ENCODE measurements at places on chromosomes 3 and 15.

DNA sequence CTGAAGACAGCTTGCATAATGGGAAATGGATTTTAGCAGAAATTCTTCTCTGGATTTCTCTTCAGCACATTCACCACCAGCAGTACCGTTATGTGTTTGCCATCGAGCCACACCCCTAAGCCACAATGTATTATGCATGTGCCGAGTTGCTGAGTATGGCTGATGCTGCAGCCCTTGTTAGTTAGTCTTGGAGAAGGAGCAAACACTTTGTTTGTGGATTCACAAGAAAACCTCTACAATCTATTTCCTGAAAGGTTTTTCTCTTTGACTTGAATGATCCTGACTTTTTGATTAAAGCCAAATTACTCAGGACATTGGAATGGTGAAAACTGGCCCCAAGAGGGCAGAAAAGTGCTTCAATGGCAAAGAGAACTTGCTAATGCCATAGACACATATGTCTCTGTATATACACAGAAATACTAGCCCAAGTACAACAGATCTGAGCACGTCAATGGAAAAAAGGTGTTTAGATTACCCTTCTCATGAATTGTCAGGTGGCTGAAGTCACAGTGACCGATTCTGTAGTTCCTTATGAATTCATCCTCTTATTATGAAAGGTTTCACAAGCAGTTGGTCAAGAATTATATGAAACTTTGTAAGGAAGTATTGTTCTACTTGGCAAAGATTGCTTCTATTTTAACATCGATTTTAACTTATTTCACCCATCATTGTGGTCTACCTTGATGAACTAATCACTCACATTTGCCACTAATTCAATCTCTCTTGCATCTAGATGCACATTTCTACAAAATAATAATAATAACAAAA is 103.0 kb downstream of the P3H2 start:
- DNase-seq, result no peak

- DNase-seq, result no peak
Observed at GRCh38 chr3:34972481-34972880, 666.8 kb upstream of the ARPP21 start.

DNA sequence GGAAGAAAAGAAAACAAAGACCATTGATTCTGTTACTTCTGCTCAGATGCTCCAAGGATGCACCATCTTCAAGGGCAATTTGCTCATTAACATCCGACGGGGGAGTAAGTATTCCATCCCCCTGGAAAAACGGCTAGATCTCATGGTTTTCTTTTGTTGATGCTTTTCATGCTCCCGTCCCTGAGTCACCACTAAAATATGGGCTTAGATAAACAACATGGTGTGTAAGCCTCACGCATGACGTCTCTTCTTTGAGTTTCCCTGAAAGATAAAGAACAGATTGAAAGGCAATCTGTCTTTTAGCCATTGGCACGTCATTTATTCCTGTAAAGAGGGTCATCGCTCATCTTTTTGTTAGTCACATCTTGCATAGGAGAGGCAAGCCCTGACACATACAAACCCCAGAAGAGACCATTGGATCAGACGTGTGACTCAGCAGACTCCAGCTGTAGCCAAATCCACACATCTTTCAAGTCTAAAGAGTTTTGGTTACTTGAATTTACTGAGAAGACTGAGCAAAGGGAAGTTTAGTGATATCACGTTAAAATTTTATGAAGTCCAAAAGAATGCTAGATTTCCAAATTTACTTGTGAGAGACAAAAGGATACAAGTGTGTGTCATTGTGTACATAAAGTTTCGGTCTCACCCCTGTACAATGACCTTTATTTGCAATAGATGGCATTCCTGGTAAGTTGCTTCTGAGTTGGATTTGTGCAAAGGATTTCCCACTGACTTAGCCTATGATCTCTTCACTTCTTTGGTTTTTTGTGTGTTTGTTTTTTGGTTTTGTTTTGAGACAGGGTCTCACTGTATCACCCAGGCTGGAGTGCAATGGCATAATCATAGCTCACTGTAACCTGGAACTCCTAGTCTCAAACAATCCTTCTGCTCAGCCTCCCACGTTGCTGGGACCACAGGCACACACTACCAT is 110.5 kb downstream of the PGPEP1L start:
- no peak for DNase-seq

- DNase-seq, result no peak
Observed at GRCh38 chr15:58425834-58426233, 6.0 kb upstream of the LIPC start.

GRCh38 chr3:47849699-47850563 is 47.0 kb downstream of the DHX30 start:
- DNase-seq, result no peak

GRCh38 chr15:55241891-55242290 is 45.1 kb upstream of the RSL24D1 start:
- DNase-seq, result no peak

DNA sequence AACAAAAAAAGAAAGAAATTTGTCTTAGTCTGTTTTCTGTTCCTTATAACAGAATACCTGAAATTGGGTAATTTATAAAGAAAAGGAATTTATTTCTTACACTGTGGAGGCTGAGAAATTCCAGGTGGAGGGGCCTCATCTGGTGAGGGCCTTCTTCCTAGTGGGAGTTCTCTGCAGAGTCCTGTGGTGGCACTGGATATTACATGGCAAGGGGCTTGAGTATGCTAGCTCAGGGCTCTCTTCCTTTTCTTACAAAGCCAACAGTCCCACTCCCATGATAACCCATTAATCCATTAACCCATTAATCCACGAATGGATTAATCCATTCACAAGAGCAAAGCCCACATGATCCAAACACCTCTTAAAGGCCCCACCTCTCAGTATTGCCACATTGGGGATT is 2.9 kb upstream of the SATB1 start:
- DNase-seq, result no peak

Measured in central memory CD4-positive, alpha-beta T cell (primary cell).